ENCODE measurements at places on chromosomes 11 and 22. TPM values are rescaled to one million over a fixed set of nuclear protein-coding genes. Genes with fewer than 3 reads are reported as not detected.

DNA sequence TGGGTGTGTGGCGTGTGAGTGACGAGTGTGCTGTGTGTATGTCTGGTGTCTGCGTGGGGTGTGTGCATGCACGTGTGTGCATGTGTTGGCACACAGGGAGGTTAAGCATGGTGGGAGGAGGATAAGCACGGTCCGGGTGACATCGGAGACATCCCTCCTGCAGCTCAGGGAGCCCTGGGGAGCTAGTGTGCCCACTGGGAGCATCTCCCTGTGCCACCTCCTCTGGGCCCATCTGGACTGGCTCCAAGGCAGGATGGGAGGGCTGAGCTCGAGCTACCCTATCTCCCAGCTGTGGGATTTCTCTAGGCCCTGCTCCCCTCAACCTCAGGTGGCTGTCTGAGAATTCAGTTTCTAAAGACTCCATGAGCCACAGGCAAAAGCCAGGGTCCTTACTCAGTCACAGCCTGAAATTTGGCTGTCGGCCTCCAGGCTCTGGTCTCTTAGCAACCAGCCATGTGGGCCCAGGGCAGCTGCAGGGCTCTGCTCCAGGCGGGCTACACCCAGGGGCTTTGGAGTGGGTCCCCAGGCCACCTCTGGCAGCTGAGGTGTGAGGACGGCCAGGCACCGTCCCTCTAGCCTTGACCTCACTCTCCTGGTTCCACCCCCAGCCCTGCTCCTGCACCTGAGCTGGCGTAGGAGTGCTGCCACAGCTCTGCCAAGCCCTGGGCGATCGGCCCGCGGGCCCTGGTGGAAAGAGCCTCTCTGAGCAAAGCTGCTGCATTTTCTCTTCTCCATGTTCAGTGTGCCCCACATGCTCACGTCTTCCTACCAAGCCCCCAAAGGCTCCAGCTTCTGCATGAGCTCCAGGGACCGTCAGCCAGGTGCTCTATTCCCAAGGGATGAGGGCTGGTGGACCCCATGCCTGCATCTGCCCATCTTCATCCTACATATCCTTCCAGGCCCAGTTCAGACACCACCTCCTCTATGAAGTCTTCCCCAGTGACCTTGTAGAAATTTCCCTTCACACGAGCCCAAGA is 39.7 kb downstream of the RTL6 start:
- DNase-seq, result no peak
- H3K4me1 ChIP-seq, result no peaks in the 10 kb centered on the region

DNA sequence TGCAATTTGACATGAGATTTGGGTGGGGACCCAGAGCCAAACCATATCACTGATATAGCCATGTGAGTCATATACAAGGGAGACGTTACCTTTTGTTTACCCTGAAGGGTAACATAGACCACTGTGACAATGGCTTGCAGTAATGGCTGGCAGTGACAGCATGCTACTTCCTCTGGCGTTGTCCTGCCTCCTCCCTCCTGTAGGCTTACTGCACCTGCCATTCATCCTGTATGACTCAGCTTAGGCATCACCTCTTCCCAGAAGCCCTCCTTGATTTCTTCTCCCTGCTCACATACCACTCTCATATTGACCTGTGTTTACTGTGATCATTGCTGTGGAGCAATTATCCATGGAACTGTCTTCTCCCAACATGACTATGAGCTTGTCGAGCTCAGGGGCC is 12.0 kb upstream of the PVALB start:
- peaks cover 21% of the 10 kb centered on the region for H3K27me3 ChIP-seq
- H3K27ac ChIP-seq, result no peak overlapping the region
- H3K4me1 ChIP-seq, result no peaks in the 10 kb centered on the region
- no peak overlapping the region for H3K4me3 ChIP-seq

DNA sequence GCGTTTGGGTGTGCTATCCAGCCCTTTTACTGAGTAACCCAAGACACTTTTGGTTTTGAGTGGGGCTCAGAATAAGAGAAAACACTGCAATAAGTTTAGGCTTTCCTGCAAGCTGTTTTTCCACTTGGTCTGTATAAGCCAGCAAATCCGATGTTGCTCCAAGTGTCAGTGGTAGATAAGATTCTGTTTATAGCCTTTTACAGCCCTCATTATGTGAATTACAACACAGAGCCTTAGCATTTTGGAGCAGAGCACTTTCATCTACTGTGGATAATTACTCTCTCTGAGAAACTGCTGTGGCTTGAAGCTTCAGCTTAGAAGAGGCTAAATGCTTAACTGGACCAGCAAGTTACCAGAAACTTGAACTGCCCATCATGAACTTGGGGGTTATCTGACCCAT is 601.1 kb downstream of the JRKL start:
- no peak overlapping the region for H3K4me3 ChIP-seq
- no peaks in the 10 kb centered on the region for H3K27me3 ChIP-seq

GRCh38 chr11:12105471-12105870 is 4.9 kb upstream of the MICAL2 start:
- H3K4me1 ChIP-seq, result peaks cover 32% of the 10 kb centered on the region
- no peak overlapping the region for H3K4me3 ChIP-seq
- H3K27me3 ChIP-seq, result no peaks in the 10 kb centered on the region
- no peak overlapping the region for H3K27ac ChIP-seq

DNA sequence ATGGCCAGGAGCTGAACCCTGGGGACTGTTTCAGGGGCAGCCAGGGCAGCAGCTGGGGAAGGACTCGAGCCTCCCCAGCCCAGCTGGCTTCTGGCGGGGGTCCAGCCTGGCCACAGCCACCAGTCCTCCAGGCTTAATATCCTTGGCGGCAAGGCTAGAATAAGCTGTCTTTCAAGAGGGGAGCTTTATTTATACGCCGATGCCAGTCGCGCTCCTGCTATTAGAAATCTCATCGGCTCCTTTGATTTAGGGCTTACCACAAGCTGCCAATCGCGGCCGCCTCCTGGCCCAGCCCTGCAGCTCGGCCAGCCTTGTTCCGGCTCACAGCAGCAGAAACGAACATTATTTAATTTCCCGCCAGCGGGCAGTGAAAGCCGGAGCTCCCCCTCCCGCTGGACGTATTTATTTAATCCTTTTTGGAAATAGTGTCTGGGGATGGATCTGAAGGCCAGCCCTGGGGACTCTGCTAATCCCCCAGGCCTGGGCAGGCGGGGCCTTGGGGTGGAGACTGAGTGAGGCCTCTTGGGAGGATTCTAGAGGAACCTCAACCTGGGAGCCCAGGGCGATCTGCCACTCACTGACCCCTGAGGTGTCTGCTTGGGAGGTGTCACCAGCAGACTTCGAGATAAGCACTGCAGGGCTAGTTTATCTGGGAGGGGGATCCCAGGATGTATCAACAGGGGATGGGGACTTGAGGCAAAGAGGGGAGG is 363.1 kb downstream of the MN1 start:
- H3K4me1 ChIP-seq, result peaks cover 11% of the 10 kb centered on the region
- H3K36me3 ChIP-seq, result no peaks in the 10 kb centered on the region
- H3K27me3 ChIP-seq, result peaks cover 8% of the 10 kb centered on the region
- H3K27ac ChIP-seq, result no peak overlapping the region
- peak overlapping the region; percentile 14 for H3K4me3 ChIP-seq

DNA sequence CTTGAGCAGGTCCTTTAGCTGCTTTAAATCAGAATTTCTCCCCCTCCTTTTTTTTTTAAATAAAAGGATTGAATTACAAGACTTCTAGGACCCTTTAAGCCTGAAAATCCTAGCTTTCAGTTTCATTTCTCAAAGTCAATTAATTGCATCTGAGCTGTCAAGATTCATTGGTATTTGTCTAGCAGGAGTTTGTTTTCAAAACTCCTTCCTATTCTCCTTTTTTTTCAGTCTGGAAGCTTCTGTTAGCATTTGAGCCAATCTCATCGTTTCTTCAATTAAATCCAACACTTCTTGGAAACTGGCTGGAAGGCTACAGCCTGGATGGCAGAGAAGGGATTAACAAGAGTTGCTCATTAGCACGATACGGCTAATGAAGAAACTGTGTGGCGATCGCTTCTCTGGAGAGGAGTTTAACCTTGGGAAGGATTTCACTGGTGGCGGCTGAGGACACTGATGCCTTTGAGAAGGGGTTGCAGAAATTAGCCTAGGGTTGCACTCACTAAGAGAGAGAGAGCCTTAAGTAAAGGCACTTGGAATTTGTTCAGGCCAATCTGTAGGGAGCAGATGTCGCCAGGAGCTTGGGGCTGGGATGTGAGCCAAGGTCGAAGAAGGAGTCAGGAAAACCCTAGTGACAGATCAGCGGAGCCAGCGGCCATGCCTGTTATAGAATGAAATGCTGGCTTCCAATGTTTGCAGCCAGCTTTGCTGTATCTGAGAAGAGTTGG is 43.8 kb upstream of the API5 start:
- no peak for DNase-seq
- H3K27ac ChIP-seq, result no peak overlapping the region
- H3K4me1 ChIP-seq, result no peaks in the 10 kb centered on the region
- no peaks in the 10 kb centered on the region for H3K27me3 ChIP-seq
- no peaks in the 10 kb centered on the region for H3K36me3 ChIP-seq
- H3K4me3 ChIP-seq, result peak overlapping the region; percentile 4

GRCh38 chr22:28247136-28247535 is 328.1 kb upstream of the PITPNB start:
- H3K4me1 ChIP-seq, result peaks cover 8% of the 10 kb centered on the region
- no peak overlapping the region for H3K27ac ChIP-seq
- no peaks in the 10 kb centered on the region for H3K36me3 ChIP-seq
- DNase-seq, result no peak
- H3K4me3 ChIP-seq, result no peak overlapping the region

DNA sequence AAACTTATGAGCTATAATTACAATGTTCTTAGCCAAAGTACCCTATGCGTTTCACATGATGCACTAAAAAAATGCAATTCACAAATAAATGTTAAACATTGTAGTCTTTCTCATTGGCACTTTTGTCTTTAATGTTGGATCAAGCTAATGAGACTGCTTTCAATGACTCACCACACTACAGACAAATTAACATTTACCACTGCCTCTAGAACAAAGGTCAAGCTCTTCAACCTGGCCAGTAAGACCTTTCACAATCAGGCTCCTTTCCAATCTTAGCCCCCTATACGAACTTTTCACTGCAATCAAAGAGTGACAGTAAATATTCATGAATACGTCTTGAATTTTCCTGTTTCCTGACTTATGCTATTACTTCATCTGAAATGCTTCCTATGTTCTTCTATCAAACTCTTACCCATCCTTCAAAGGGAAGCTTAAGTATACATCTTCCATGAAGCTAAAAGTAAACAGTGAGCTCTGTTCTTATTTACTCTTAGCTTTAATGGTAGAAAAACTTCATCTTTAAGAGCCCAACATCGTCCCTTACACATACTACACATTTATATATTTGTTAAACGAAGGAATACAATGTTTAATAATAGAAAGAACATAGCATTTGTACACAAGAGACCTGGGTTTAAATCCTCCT is 326.6 kb upstream of the PITPNB start:
- H3K4me1 ChIP-seq, result peaks cover 8% of the 10 kb centered on the region
- no peak for DNase-seq
- H3K27ac ChIP-seq, result no peak overlapping the region
- H3K36me3 ChIP-seq, result no peaks in the 10 kb centered on the region
- H3K27me3 ChIP-seq, result no peaks in the 10 kb centered on the region
- H3K4me3 ChIP-seq, result no peak overlapping the region

DNA sequence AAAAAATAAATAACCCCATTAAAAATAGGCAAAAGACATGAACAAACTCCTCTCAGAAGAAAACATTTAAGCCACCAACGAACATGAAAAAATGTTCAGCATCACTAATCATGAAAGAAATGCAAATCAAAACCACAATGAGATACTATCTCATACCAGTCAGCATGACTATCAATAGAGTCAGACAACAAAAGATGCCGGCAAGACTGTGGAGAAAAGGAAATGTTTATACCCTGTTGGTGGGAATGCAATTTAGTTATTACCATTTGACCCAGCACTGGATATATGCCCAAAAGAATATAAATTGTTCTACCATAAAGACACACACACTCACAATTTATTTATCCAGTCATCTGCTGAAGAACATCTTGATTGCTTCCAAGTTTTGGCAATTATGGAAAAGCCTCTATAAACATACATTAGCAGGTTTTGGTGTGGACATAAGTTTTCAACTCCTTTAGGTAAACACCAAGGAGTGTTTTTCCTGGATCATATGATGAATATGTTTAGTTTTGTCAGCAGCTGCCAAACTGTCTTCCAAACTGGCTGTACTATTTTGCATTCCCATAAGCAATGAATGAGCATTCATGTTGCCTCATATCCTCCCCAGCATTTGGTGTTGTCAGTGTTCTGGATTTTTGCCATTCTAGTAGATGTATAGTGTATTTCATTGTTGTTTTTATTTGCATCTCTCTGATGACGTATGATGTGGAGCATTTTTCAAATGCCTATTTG is 28.0 kb downstream of the OR8D1 start:
- H3K4me1 ChIP-seq, result no peaks in the 10 kb centered on the region
- H3K27ac ChIP-seq, result no peak overlapping the region
- no peaks in the 10 kb centered on the region for H3K36me3 ChIP-seq
- no peaks in the 10 kb centered on the region for H3K27me3 ChIP-seq
- H3K4me3 ChIP-seq, result no peak overlapping the region

GRCh38 chr11:95331161-95331560 is 100.2 kb upstream of the SESN3 start:
- H3K36me3 ChIP-seq, result no peaks in the 10 kb centered on the region
- peaks cover 6% of the 10 kb centered on the region for H3K4me1 ChIP-seq
- no peak for DNase-seq
- no peak overlapping the region for H3K27ac ChIP-seq

- peaks cover 20% of the 10 kb centered on the region for H3K36me3 ChIP-seq
- peak; percentile 84 for DNase-seq
- peak overlapping the region; percentile 88 for H3K27ac ChIP-seq
- H3K27me3 ChIP-seq, result no peaks in the 10 kb centered on the region
- peak overlapping the region; percentile 69 for H3K4me3 ChIP-seq
- peaks cover 51% of the 10 kb centered on the region for H3K4me1 ChIP-seq
Observed at GRCh38 chr11:62665599-62666258, 617 bp downstream of the CSKMT start.

- H3K4me3 ChIP-seq, result no peak overlapping the region
- H3K4me1 ChIP-seq, result no peaks in the 10 kb centered on the region
- no peaks in the 10 kb centered on the region for H3K27me3 ChIP-seq
- H3K36me3 ChIP-seq, result peaks cover 41% of the 10 kb centered on the region
Observed at GRCh38 chr11:46633291-46634217, 16.2 kb downstream of the ATG13 start.

- H3K4me3 ChIP-seq, result no peak overlapping the region
- DNase-seq, result no peak
- H3K36me3 ChIP-seq, result no peaks in the 10 kb centered on the region
- H3K4me1 ChIP-seq, result no peaks in the 10 kb centered on the region
- H3K27me3 ChIP-seq, result no peaks in the 10 kb centered on the region
Observed at GRCh38 chr22:35688913-35689675, 28.6 kb upstream of the APOL5 start.

GRCh38 chr22:40758390-40758789 is 60.8 kb downstream of the SLC25A17 start:
- no peaks in the 10 kb centered on the region for H3K27me3 ChIP-seq
- H3K27ac ChIP-seq, result peak overlapping the region; percentile 62
- H3K36me3 ChIP-seq, result no peaks in the 10 kb centered on the region
- H3K4me3 ChIP-seq, result no peak overlapping the region
- peaks cover 22% of the 10 kb centered on the region for H3K4me1 ChIP-seq
- DNase-seq, result no peak

The DCHS1 gene
- 4.5 TPM for total RNA-seq

The ART1 gene
- total RNA-seq, result not detected

The THY1 gene
- 9.3 TPM for total RNA-seq

The LRRC10B gene
- total RNA-seq, result 1.1 TPM

The SOX10 gene
- total RNA-seq, result 15.2 TPM

The CATSPERZ gene
- total RNA-seq, result not detected

The PRR5L gene
- 2.2 TPM for total RNA-seq

The RFPL2 gene
- not detected for total RNA-seq

The MS4A6E gene
- not detected for total RNA-seq

The POU2AF3 gene
- total RNA-seq, result 0.89 TPM

The TPST2 gene
- total RNA-seq, result 59.4 TPM

The TSKU gene
- 155 TPM for total RNA-seq

The PHLDB1 gene
- total RNA-seq, result 51.4 TPM

The KCNE3 gene
- 2.0 TPM for total RNA-seq

All from suprapubic skin (tissue), 4 donors.